NCI-H2081 treated with DMSO at 0.1 percent for 48 hours (cell line): ENCODE measurements at places on chromosomes 2 and 18.
A peak's percentile ranks its signal among the peaks of the same experiment; 100 is the strongest.

DNA sequence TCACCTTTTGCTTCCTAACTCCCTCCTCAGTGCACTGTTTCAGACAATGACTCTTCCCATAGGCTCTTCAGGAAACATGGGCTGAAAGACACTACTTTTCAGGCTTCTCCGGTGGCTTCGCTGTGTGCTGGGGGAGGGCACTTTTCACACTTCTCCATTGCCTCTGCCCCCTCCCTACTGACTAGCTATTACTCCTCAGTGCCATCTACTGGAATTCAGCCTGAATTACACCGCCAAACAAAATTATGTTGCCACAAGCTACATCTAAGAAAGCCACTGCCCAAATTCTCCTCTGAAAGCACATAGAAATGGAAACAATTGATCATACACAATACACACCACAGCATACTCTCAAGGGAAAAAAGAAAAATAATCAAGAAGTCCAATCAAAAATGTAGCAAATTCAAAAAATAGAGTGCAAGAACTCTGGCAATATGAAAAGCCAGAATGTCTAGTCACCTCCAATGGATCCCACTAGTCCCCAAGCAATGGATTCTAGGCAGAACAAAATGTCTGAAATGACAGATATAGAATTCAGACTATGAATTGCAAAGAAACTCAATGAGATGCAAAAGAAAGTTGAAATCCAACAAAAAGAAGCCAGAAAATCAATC is 1139.4 kb upstream of the GYPC start:
- DNase-seq: no peak

DNA sequence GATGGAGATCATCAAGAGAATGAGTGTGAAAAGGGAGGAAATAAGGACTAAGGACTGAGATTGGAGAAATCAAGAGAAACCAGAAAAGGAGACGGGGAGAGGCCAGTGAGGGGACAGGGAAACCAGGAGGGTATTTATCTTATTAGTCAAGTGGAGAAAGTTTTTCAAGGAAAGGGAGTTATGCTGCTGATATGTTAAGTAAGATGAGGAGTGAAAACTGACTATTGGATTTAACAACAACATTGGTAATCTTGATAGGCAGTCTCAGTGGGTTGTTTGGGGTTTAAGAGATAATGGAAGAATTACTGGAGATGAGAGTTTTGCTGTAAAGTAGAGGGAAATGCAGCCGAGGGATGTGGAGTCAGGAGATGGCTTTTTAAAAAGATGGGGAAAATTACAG is 30.6 kb downstream of the PIKFYVE start:
- no peak for DNase-seq

GRCh38 chr2:113187771-113188170 is 14.0 kb downstream of the PSD4 start:
- DNase-seq: no peak

DNA sequence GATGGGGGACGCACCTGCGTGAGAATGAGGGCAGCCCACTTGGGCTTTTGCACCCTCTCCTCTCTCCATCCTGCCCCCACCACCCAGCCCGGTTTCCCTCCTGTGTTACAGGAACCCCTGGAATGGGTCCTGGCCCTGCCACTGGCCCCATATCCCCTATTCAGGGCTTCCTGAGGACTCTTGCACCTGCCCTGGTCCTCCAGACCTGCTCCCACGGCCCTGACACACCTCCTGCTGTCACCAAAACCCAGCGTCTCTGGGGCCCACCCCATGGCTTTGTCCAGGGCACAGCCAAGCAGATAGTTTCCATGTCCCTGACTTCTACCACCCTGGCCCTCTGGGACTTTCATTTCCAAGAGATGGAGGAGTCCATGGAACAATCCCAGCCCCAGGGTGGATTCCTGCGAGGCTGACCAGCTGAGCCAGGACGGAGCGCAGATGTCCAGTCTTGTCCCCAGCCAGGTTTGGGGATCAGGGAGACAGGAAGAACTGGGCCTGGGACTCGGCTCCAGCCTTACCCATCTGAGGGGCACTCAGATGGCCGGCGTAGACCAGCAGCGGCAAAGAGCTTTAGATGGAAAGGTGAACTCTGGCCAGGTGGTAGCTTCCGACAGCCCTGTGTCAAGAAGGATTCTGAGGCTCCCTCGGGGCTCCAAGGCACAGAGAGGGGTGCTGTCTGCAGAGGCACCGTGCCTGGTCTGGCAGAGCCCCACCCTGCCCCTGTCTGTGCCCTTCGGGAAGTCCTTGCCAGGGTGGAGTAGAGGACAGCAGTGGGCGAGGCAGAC is 12.0 kb downstream of the GPR35 start:
- no peak for DNase-seq

GRCh38 chr2:168712053-168712452 is 90.4 kb upstream of the NOSTRIN start:
- DNase-seq: no peak

DNA sequence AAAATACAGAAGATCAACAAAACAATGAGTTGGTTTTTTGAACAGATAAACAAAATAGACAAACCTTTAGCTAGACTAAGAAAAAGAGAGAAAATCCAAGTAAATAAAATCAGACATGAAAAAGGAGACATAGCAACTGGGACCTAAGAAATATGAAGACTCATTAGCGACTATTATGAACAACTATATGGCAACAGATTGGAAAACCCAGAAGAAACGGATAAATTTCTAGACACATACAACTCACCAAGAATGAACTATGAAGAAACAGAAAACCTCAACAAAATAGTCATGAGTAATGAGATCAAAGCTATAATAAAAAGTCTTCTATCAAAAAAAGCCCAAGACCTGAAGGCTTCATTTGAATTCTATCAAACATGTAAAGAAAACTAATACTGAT is 59.3 kb downstream of the EPB41L3 start:
- DNase-seq: no peak

GRCh38 chr2:53826587-53827397 is 33.0 kb downstream of the GPR75 start:
- no peak for DNase-seq

GRCh38 chr2:46032996-46033395 is 264.2 kb upstream of the EPAS1 start:
- no peak for DNase-seq

GRCh38 chr2:179963626-179964025 is 43.5 kb downstream of the CWC22 start:
- DNase-seq: no peak

DNA sequence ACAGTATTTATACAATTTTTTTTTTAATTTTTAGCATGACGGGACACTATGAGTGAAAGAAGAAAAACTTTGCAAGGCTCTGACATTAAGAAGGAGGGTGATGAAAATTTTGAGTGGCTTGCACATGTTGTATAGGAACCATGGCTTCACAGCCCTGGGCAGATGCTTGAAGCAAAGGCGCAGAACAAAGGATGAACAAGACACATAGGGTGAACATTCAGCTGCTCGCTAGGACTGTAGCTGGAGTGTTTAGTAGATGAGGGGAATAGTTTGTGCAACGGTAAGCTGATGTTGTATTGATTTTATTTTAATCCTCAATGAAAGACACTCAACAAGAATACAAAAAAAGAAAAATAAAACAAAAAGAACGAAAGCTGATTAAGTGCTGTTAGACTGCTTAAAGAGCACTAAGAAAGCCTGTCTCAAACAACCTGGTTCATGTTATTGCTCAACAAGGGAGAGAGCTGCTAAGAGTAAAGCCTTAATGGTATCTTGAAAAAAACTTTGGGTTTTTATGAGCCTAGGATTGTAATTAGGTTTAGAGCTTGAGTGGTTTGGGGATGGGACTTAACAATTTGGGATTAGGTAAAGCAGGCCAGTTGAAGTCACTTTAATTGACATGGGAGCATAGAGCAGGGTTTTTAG is 41.2 kb upstream of the GCFC2 start:
- no peak for DNase-seq

DNA sequence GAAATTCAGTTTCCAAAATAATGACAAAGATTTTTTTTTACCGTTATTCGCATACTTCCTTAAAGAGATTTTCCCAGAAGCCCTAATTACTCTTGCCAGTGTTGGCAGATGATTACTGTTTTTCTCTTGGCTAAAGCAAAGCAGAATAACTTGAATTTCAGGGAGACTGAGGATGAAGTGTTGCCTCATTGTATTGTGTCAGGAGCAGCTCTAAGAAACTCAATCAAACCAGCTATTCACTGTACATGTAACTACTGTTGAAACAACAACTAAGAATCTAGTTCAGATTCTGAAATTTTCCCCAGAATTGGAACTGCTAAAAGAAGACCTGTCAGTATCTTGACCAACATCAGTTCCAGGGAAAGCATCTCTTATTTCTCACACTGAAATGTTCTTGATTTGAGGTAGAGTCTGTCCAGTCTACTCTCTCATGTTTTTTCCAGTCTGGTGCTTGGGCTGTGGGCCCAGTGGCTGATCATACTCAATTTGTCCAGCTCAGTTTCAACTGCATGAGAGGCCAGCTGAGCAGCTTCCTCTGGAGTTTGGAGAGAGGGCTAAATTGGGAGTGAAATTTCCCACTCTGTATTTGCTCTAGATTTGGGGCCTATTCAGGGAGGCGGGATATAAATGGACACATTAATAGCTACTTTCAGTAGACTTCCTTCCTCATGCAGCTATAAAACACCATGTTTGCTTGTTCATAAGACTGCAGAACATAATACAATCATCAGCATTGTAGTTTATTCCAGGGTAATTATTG is 78.5 kb downstream of the PPP1R1C start:
- DNase-seq: peak; percentile 11

DNA sequence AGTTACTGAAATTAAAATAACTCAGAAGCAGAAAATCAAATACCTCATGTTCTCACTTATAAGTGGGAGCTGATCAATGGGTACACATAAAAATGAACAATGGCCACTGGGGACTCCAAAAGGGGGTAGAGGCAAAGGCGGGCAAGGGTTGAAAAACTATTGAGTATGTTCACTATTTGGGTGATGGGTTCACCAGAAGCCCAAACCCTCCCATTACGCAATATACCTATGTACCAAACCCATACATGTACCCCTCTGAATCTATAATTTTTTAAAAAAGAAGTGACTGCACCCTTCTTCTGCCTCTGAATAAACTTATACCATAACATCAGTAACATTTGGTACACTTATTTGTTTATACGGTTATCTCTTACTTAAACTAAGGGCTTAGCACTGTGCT is 119.4 kb downstream of the ZRANB3 start:
- DNase-seq: no peak

GRCh38 chr18:13223311-13224143 is 5.0 kb downstream of the LDLRAD4 start:
- no peak for DNase-seq

- no peak for DNase-seq
Measured at GRCh38 chr2:203690441-203691047, 15.9 kb upstream of the CD28 start.

DNA sequence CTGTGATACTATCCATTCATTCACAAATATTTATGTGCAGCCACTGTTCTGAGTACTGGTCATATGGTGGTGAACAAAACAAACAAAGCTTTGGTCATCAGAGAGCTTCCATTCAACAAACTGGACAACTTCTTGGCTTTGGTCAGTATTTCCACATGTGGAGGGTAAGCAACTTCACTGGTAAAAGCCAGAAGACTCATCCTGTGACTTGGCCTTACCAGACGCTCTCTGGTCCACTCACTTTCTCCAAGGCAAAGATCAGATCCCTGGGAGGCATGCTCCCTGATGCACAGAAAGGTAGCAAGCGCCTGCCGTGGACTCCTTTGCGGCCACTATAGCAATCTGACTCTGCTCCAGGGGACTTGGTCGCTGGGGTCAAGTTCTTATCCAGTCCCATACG is 179.5 kb downstream of the EN1 start:
- DNase-seq: no peak

GRCh38 chr2:241666627-241667400 is 19.8 kb downstream of the DTYMK start:
- no peak for DNase-seq

DNA sequence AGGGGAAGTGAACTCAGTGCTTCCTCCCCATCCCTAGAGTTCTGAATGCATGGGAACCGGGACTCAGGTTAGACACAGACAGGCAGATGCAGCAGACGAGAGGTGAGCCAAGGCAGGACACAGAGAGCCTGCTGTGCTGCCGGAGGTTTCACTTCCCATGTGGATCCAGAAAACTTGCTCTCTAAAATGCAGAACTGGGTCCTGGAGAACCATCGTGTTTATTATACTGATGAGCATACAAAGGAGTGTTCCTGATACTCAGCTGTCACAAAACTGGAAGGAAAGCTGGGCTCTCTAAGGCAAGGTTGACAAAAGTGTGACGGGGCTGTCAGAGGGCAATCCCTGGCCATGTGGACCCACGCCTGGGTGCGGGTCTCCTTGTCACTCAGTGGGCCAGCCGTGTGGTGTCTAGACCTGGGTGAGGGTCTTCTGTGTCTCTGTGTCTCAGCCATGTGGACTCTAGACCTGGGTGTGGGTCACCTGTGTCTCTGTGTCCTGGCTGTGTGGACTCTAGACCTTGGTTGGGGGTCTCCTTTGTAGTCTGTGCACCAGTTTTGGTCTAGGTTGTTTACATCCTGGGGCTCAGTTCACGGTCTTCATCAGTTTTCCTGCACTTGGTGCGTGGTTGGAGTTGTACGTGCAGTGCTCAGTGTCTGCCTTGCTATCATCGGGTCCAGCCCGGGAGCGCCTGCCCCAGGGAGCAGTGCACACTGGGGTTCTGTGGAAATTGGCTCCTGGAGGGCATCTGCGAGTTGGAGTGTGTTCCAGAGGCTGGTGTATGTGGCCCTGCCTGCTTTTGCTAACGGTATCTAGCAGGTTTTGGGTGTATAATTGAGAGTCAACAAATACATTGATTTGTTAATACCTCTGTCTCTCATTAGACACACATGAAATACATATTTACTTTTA is 141.1 kb downstream of the ATP9B start:
- DNase-seq: no peak

GRCh38 chr2:51953931-51954330 is 922.0 kb upstream of the NRXN1 start:
- DNase-seq: no peak
